ENCODE measurements at places on chromosomes 11 and 22. TPM values are rescaled to one million over a fixed set of nuclear protein-coding genes. Genes with fewer than 3 reads are reported as not detected.

The OR51E2 gene
- 0.51 TPM for total RNA-seq

The TRPM5 gene
- not detected for total RNA-seq

The OR8K5 gene
- not detected for total RNA-seq

The EFCAB6 gene
- total RNA-seq: 2.6 TPM

The TMPRSS4 gene
- total RNA-seq: 0.96 TPM

The AGBL2 gene
- total RNA-seq: 0.75 TPM

- DNase-seq: no peak
Measured at GRCh38 chr22:48566741-48567140, 1260.9 kb downstream of the BRD1 start.

- DNase-seq: no peak
Measured at GRCh38 chr22:41096391-41096790, 4.0 kb downstream of the EP300 start.

DNA sequence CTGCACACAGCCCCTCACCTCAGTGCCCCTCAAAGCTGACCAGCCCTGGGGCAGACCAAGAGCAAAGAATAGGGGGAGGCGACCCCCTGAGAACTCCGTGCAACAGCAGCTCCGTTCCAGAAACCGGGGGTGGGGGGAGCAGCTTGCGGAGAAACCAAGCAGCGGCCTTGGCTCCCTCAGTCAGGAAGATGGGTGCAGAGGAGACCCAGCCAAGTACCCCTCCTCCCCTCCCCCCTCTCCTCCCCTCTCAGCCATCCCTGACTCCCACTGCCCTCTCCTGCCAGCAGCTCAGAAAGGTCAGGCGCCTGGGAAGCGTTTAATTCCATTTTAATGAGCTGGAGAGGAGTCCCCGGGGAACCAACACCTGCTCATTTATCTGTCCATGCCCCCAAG, 78.9 kb downstream of the PDE2A start:
- no peak for DNase-seq

DNA sequence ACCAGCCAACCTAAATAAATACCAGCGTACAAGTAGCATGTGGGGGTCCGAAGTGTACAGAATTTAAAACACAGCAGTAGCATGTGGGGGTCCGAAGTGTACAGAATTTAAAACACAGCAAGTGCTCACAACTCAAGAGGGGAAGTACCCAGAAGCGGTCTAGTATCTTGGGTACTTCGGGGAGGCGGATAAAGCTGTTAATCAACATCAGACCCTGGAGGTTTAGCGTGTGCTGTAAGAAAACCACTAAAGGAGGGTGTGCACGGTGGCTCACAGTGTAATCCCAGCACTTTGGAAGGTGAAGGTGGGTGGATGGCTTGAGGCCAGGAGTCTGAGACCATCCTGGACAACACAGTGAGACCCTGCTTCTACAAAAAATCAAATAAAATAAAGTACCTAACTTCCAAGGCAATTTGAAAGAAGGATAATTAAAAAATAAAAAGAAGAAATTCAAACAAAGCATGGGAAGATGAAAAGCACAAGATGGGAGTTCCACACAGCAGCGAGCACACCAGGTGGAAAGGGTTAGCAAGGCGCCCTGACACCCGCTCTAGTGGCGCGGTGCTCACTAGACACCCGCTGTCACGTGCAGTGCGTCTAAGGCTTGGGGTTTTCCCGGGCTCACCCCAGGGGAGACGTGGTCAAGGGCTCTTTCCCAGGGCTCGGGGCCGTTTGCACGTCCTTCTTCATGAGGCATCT, 35.0 kb upstream of the MOB2 start:
- no peak for DNase-seq

DNA sequence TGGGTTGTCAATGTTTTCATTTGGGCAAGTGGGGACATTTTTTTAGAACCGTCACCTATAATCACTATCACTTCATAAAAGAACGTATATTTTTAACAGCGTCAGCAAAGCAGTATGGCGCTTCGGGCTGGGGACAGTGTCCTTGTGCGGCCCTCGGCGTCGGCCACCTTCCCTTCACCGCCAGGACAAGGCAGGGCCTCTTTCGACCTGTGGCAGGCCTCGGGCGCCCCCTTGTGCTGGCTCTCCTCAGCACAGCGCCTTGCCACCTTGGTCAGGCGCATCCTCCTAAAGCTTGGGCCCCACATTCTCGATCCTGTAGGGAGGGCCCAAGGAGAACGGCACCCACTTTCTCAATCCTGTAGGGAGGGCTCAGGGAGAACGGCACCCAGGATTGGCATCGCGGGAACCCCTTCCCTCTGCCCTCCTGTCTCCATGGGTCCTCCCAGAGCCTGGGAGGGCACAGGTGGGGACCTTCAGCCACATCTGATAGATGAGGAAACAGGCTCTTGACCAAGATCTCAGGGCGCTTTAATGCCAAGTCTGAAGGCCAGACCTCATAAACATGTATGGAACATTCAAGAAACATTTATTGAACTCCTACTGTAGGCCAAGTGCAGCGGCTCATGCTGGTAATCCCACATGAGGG, 11.5 kb upstream of the FADD start:
- DNase-seq: peak; percentile 86

DNA sequence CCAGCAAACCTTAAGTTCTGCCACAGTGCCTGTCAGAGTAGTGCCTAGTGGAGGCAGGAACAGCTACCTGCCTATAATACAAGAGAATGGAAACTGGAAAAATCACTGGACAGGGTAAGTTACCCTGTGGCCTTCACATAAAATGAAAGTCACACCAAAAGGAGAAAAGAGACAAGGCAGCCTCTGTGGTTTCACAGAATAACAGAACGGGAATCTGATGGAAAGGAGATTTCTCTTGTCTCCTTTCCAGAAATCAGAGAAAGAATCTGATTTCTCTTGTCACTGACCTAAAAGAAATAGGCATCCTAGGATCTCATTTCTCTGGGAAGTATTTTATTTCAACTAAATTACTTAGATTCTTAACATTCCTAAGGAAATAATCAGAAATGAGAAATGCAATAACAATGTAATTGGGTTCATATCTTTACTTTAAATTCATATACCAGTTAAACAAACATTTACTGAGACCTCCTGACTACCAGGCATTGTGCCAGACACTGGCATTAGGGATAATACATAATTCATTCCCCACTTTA, 41.6 kb downstream of the PRCP start:
- DNase-seq: no peak

GRCh38 chr11:12762696-12763324, 88.6 kb downstream of the TEAD1 start:
- no peak for DNase-seq

DNA sequence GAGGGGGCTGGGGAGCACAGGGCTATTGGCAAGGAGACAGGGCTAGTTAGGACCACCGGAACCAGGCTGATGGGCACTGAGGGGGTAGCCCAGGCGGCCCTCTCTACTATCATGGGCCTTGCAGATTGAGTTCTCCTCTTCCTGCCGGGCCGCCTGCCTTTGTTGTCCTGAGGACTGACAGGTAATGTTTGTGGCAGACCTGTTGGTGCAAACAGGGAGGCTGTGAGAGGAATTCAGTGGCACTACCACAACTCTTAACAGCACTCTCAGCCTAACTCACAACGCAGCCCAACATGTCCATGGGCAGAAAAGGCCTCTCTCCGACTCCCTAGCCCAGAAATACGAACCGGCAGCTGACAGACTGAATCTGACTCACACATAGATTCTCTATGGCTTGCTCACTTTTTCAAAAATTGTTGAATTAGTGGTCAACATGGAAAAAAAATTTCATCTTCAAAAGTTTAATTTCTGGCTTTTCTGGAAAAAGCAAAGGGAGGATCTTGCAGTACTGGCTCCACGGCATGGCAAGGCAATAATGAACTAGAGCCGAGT, 11.4 kb downstream of the KCNJ5 start:
- no peak for DNase-seq

DNA sequence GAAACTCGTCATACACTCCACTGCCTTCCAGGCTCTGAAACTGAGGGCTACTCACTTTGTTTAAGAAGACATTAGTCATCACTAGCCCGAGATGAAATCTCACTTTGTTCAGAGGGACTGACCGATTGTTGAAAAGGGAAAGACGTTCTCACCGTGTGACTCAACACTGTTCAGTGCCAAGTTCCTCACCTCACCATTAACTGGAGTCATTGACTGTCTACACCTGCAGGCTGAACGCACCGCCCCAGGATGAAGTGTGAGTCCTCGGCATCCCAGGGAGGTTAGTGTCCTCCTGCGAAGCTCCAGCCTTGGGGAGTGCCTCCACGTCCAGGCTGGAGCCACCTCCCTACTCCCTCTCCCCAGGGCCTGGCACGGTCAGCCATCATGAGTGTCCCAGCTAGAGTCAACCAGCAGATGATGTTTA, 30.4 kb downstream of the FADD start:
- no peak for DNase-seq

- DNase-seq: no peak
Measured at GRCh38 chr11:104819603-104820002, 78.7 kb downstream of the CASP12 start.

DNA sequence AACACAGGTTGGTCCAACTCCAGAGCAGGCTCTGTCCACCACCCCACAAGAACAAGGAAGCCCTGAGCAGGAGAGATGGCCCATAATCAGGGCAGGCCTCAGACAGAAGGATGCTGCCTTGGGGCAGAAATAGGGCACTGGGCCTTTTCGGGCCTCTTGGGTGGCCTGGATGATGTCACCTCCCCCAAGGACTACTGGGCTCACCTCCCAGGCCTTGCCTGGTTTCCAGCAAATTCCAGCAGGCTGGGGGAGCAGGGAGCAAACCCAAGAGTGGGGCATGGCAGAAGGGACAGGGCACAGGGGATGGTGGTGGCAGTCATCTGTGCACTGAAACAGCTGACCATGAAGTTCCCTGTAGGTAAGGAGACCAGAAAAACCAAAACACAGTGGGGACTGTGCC, 5.3 kb upstream of the NAA40 start:
- DNase-seq: no peak
